ENCODE measurements at places on chromosomes 11 and 22.

- no peak for DNase-seq
These were observed 20.0 kb downstream of the GUCY1A2 start for GRCh38 chr11:106998116-106998915.

GRCh38 chr22:41862530-41863266, 29.8 kb downstream of the SREBF2 start:
- DNase-seq = no peak

DNA sequence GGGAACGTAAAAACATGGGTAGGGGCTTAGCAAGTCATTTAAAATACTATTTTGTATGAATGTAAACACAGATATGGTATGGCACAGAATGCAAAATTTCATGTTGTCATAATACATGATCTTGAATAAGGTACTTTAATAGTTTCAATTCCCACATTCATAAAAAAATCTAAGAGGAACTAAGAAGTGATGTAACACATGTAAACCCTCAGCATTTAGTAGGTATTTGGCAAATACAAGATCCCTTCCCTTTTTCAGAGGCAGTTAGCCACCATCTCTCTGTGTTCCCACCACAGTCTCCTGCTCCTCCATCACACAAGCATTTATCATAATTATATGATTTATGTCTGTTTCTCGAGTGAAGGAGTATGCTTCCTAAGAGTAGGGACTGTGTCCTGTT, 251.8 kb downstream of the TENM4 start:
- no peak for DNase-seq

DNA sequence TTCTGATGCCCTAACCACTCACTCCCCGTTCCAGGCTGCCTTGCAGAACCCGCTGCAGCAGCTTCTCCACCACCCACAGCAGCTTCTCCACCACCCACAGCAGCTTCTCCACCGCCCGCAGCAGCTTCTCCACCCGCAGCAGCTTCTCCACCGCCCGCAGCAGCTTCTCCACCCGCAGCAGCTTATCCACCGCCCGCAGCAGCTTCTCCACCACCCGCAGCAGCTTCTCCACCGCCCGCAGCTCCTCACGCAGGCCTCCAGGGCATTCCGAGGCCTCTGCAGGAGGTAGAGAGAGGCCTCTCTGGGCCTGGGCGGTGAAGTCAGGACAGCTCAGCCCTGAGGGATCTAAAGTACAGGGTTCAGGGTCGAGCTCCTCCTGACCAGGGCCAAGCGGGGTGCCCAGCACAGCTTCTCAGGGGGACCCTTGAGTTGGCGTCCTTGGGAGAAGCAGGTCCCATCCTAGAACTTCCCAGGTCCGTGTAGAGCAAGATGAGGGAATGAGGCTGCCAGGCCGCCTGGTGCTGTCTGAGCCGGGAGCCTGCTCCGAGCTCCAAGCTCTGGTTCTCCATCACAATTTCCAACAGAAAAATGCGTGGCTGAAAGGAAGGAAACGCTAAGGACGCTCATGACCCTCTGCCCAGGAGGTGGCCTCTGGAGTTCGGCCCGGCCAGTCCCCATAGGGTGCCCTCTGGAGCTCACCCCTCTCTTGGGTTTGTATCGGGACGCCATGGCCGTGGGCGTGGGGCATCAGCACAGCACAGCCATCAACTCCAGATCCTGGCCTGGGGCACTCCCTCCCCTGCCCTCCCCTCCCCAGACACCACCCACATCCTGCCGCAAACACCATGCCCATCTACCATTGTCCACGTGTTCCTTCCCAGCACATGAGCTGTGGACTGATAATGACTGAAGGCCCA, 528.6 kb downstream of the BRD1 start:
- no peak for DNase-seq
